Activated CD4-positive, alpha-beta T cell treated with anti-CD3 and anti-CD28 coated beads for 1 hour (primary cell): ENCODE measurements at places on chromosomes 11 and 22.

- DNase-seq = no peak
Observed at GRCh38 chr11:79510960-79511359, 70.1 kb upstream of the TENM4 start.

- peak; percentile 85 for DNase-seq
Observed at GRCh38 chr11:45354976-45355705, 69.0 kb upstream of the SYT13 start.

- DNase-seq = no peak
Observed at GRCh38 chr11:79470161-79470560, 29.3 kb upstream of the TENM4 start.

- DNase-seq = no peak
Observed at GRCh38 chr11:130865774-130866114, 50.5 kb downstream of the SNX19 start.

DNA sequence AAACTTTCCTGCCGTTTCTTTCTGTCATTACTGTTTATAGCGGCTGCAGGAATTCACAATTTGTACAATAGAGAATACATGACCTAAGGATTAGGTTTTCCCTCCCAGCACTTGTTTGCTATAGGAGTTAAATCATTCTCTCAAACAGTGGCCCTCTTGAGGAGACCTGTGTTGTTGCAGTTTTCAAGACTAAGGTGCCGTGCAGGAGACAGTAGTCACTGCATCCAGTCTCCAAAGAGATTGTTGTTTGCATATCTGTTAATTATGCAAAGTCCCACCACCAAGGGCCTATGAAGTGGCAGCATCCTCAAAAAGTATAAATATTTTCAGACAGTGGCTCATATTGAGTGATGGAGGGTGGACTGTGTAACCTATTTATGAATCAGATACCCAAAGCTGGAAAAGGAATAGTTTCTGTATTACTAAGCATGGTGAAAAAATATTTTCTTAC is 2.3 kb downstream of the PRSS23 start:
- no peak for DNase-seq

GRCh38 chr11:95924414-95924760 is 480 bp upstream of the MTMR2 start:
- no peak for DNase-seq

DNA sequence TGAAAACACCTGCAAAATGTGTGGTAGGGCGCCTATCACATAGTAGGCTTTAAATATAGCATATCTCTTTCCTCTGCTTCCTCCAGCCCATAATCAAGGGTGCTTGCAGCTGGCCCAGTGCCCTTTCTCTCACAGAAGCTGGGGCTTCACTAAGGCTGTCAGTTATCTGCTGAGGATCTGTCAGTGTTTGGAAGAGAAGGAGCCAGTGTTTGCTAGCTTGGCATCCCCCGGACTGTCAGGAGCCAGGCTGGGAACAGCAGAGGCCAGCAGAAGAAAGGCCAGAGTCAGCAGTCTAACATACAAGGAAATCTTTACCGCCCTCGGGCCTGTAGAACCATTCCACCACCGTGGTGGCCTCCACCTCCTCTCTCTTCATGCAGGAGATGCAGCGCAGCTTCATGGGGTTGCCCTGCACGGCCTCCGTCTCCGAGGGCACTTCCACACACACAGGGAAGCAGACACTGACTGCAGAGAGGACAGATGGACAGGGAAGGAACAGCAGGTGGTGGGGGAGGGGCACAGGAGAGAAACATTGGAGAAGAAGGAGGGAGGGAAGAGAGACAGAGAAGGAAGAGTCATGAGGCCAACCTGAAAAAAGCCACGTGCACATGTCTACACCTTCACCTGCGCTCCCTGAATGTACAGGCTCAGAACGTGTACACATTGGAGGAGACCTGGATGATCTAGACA is 9.0 kb downstream of the SCN3B start:
- DNase-seq = no peak

GRCh38 chr11:48101958-48102357 is 114.7 kb upstream of the OR4B1 start:
- DNase-seq = no peak

GRCh38 chr11:58067685-58068084 is 36.9 kb downstream of the OR6Q1 start:
- DNase-seq = no peak

DNA sequence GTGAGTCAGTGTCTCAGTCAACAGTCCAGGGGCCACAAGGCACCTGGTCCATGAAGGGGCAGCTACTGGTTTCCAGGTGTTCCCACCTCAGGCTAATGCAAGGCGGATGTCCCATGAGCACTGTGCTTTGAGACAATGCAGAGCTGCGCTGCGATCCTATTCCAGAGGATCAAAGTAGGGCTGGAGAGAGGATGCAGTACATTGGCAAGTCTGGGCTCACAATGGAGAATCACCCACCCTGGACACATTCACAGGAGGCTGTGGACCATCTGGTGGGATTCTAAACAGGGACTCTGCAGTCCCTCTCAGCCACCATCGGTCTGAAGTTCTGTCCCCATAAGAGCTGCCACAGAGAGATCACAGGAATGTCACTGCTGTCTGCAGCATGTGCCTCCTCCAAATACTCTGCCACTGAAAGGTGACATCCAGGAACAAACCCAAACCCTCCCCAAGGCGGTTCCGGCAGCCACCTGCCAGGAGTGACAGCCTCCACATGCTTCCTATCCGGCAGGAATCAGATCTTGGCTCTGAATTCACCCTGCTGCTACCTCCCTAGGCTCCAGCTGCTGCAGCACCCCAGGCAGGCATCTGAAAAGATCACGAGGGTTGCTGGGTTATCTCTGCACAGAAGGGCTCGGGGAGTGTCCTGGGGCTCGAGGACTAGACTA is 45.3 kb upstream of the SERPIND1 start:
- no peak for DNase-seq

GRCh38 chr11:6237761-6238302 is 1.1 kb upstream of the CNGA4 start:
- no peak for DNase-seq

DNA sequence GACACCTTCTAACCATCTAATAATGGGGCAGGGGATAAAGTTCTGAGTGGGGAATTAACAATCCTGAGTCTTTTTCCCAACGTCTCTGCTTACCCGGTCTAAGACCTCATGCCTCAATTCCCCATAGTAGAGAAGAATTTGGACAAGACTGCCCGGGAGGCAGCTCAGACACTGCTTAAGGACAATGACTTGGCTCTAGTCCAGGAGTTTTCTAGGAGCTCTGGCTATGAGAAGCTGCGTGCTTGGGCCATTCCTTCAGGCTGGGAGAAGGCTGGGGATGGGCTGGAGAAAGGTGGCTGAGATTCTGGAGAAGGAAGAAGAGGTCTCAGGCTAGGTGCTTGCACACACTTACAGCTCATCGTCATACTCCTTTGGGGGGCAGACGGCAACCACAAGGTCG is 19.8 kb upstream of the ABCC8 start:
- DNase-seq = no peak

- no peak for DNase-seq
Observed at GRCh38 chr11:102864724-102865123, 10.1 kb downstream of the MMP12 start.

DNA sequence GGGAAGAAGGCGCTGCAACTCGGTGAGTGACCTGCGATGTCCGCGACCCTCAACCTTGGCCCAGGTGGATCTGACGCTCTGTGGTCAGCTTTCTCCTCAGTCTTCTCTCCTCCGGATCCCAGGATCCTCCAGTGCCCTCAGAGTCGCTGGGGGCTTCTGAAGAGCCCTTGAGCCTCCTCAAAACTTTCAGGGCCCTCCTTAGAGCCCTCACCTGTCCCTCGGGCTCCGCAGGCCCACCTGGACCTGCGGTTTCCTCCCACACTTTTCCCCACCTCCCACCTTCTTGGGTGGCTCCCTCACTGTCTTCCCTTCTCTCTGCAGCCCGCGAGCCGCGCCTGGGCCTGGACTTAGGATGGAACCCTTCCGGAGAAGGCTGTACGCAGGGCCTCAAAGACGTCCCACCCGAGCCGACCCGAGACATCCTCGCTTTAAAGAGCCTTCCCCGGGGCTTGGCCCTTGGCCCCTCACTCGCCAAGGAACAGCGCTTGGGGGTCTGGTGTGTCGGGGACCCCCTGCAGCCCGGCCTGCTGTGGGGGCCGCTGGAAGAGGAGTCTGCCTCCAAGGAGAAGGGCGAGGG is 335 bp downstream of the ZNF408 start:
- no peak for DNase-seq
